AG08395 (cell line): ENCODE measurements at places on chromosomes 11 and 22.

DNA sequence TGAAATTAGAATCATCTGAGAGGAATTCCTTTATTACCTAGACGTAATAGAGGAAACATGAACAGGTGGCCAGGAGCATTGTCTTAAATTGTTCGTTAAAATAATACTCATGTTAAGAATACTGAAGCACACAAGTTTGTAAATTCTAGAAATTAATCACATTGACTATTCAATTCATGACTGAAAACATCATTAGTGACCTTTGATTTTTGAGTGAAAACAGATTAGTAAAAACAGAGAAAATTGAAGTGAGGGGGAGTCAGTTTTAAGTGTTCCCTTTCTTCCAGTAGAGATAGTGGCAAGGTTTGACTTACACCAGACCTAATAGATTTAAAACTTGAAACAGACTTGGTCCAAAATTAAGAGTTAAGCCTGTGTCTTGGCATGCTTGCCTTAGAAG is 1.4 kb downstream of the ZFP91 start:
- no peak for DNase-seq

DNA sequence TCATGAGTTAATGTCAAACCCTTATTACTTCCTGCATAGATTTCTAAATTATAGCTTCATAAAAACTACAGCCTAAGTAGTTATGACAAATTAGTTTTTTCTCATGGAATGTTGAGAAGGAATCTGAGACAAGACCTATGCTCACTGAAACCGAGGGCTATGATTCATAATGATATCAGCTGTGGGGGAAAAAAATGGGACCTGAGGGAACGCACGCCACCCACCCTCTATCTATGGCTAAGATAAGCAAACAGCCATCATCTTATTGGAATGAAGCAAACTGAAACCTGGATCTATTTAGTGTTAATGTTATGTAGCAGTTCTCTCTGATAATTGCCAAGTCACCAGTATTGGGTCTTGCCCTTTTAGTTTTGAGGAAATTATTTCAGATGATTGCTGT is 906.9 kb upstream of the RAG2 start:
- no peak for DNase-seq

- DNase-seq, result no peak
Observed at GRCh38 chr22:23035557-23036277, 34.6 kb upstream of the GNAZ start.

DNA sequence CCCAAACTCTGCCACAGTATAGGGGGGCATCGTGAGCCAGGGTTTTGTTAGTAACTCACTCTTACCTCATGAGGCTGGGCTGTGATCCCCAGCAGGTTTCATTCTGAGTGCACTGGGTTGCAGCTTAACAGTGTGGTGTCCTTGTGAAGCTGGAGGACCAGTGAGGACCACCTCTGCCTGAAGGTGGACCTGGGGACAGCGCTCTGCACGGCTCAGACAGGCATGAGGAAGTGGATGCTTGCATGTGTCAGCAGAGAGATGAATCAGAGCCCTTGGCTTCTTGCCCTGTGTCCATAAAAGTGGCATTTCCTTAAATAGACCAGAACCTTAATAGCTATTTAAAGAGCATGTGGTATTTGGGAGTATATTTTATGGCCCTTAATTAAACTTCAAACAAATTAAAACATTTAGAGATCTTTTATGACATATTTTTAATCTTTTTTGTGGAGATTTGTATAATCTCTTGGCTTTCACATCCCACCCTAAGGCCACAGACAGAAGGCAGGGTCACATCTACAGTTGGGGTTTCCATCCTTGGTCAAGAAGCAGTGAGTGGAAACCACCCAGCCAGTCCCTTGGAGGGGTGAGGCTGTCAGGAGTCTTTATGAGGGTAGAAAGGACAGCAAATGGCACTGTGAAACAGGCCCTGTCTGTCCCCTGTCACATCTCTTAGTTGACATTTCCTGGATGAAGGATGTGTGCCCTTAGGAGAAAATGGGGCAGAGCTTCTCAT is 24.8 kb upstream of the ADORA2A start:
- peak; percentile 85 for DNase-seq

- no peak for DNase-seq
Observed at GRCh38 chr11:121572571-121573059, 119.8 kb upstream of the SORL1-AS1 start.

- peak; percentile 36 for DNase-seq
Observed at GRCh38 chr11:83827940-83828554, 541.9 kb upstream of the CCDC90B start.

GRCh38 chr11:87722756-87723565 is 452.3 kb downstream of the RAB38 start:
- DNase-seq, result peak; percentile 37
